Kasumi-1 (cell line): ENCODE measurements at places on chromosomes 7 and 10.

GRCh38 chr7:31116615-31117014 lies 64.5 kb downstream of the ADCYAP1R1 start:
- DNase-seq, result no peak

- DNase-seq, result no peak
Measured at GRCh38 chr10:60353519-60354258, 36.0 kb downstream of the ANK3 start.

DNA sequence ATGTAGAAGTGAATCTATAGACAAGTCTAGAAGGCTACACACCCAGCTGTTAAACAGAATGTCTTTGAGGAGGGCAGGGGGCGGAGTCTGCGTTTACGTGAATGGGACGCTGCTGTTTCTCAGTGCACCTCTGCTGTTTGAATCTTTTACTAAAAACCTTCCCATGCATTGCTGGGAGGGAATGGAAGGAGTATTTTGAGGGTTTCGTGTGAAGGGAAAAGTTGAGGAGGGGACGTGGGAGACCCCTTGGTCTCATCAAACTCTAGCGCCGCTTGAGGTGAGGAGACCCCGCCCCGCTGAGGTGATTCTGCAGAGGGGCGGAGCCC lies 492 bp upstream of the VCL start:
- DNase-seq, result peak; percentile 87

DNA sequence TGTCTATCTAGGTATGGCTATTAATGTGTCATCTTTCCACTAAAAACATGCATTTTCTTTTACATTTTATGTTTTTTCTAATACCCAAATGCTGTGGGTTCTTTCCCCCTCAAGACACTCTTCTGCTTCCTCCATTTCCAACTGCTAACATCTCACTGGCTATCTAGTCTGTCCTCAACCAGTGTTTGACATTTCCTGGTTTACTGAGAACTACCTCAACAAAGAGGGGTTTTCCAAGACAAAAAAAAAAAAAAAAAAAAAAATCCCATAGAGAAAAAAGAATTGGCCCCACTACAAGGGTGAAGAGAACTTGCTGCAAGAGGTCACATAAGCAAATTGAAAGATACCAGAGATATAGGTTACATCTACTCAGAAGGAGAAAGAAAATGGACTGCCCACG lies 359.7 kb downstream of the CRPPA start:
- no peak for DNase-seq

DNA sequence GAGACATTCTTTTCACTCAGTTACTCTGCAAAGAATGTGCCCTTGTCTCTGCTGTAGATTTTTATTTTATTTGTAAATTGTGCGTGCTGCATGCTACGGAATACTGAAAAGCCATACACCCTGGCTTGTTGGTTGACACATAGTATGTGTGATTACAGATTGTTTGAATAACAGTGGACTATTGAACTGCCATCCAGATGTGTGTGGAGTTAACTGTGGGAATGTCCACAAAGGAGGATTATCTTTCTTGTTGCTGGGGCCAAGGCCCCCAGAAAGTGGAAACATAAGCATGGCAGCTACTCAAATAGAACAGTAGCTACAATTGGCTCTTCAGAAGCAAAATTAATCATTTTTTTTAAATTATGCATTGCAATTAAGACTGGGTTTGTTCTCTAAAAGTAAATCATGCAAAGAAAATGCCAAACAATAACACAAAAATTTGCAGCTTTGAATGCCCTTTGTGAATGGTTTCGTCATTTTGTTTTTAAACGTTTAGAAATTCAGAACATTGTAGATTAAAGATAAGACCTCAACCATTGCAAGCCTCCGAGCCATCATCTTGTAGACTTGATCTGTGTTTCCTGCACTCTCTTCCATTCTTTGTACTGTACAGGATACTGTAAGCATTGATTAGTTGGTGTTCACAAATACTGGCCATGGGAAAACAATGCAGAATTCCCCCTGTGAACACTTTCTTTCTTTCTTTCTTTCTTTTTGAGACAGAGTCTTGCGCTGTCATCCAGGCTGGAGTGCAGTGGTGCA lies 210.3 kb upstream of the TCF7L2 start:
- no peak for DNase-seq
